ENCODE measurements at places on chromosomes 1 and 21. TPM values are rescaled to one million over a fixed set of nuclear protein-coding genes. Genes with fewer than 3 reads are reported as not detected.

GRCh38 chr1:47986761-47987200 lies 10.4 kb downstream of the TRABD2B start:
- H3K4me1 ChIP-seq = peaks cover 17% of the 10 kb centered on the region
- DNase-seq = no peak
- H3K4me3 ChIP-seq = no peak overlapping the region
- no peaks in the 10 kb centered on the region for H3K36me3 ChIP-seq

DNA sequence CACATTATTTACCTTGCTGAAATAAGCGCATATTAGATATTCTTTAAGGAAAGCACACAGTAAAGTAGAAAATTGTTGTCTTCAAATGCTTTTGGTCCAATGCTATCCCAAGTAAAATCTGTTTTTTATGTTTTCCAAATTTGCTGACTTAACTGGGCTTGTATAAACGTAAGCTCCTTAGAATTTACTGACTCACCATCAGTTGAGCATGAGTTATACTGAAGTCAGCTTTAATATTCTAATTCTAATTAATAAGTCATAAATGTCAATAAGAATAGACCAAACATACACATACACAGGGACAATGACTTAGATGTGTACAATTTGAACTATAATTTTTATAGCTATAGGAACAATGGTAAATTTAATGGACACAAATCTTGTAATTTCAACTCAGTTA lies 319.2 kb downstream of the TPR start:
- no peaks in the 10 kb centered on the region for H3K36me3 ChIP-seq
- no peak overlapping the region for H3K4me3 ChIP-seq
- no peak overlapping the region for H3K27ac ChIP-seq
- no peaks in the 10 kb centered on the region for H3K27me3 ChIP-seq
- no peaks in the 10 kb centered on the region for H3K4me1 ChIP-seq

GRCh38 chr1:184326278-184326677 lies 60.6 kb upstream of the C1orf21 start:
- no peaks in the 10 kb centered on the region for H3K4me1 ChIP-seq
- H3K36me3 ChIP-seq = no peaks in the 10 kb centered on the region
- no peak for DNase-seq
- H3K27me3 ChIP-seq = no peaks in the 10 kb centered on the region
- no peak overlapping the region for H3K4me3 ChIP-seq

DNA sequence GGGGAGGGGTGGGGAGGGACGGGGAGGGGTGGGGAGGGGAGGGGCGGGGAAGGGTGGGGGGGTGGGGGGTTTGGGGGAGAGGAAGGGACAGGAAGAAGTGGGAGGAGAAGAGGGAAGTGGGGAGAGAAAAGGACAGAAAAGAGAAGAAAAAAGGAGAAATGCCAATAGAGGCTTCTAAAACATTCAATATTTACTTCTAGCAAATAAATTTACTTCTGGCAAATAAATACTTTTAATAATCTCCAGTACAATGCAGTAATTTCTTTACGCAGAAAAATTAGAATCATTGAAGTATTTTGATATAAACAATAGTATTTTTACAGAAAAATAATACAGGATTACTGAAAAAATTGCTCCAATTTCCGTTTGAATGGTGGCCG lies 9.4 kb upstream of the GPR161 start:
- no peaks in the 10 kb centered on the region for H3K36me3 ChIP-seq
- H3K4me1 ChIP-seq = peaks cover 2% of the 10 kb centered on the region
- no peak overlapping the region for H3K27ac ChIP-seq
- no peak overlapping the region for H3K4me3 ChIP-seq

Gene GPX7
- total RNA-seq = 13.0 TPM

DNA sequence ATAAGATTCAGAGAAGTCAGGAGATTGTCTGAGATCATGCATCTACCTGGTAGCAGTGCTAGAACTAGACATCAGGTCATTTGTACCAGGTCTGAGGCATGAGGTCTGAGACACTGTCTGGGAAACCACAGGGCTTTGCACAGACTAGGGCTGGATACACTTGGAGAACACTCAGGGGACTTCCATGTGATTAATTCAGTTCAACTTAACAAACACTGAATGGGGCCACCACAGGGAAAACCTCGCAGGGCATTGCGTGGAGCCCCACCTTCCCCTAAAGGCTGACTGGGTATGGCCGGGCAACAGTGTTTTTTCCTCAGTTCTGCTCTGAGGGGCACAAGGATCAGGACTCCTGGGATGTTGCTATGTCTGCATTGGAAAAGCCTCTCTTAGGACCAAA lies 86.5 kb upstream of the WARS2 start:
- peaks cover 3% of the 10 kb centered on the region for H3K4me1 ChIP-seq
- H3K4me3 ChIP-seq = no peak overlapping the region
- no peaks in the 10 kb centered on the region for H3K36me3 ChIP-seq
- H3K27me3 ChIP-seq = no peaks in the 10 kb centered on the region
- DNase-seq = no peak

GRCh38 chr1:165351863-165352441 lies 4.6 kb downstream of the LMX1A start:
- H3K27ac ChIP-seq = no peak overlapping the region
- peaks cover 61% of the 10 kb centered on the region for H3K27me3 ChIP-seq
- DNase-seq = no peak

DNA sequence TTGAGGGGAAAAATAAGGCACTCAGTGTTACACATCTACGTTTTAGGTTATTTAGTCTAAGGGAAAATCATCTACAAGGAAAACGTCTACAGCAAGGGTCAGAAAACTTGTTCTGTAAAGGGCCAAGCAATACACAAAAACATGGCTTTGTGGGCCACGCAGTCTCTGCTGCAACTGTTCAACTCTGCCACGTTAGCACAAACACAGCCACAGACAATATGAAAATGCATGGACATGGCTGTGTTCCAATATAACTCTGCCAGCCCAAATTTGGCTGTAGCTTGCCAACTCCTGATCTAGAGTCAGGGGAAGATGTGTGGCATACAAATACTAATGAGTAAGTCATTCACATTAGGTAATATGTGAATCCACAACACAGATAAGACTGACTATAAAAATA lies 40.7 kb downstream of the COA6 start:
- H3K36me3 ChIP-seq = no peaks in the 10 kb centered on the region
- no peaks in the 10 kb centered on the region for H3K27me3 ChIP-seq
- no peak for DNase-seq
- no peak overlapping the region for H3K27ac ChIP-seq
- H3K4me1 ChIP-seq = no peaks in the 10 kb centered on the region

DNA sequence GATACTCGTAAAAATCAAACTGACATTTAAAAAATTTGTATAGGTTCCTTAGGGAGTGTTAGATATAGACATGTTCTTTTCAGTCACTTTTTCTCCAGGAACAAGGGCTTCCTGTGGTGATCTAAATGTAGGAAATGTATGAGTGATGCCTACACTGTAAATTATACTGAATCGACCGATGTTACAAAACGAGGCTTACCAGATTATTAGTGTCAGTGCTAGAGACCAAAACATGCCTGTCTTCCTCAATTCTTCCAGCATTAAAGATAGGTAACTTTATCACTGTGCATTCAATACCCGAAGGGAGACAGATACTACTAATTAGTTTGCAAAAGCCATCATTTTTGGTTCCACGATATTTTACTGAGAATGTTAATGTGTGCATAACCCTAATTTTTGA lies 86.1 kb downstream of the BRINP3 start:
- H3K4me1 ChIP-seq = no peaks in the 10 kb centered on the region
- H3K36me3 ChIP-seq = no peaks in the 10 kb centered on the region
- DNase-seq = no peak
- H3K4me3 ChIP-seq = no peak overlapping the region
- H3K27ac ChIP-seq = no peak overlapping the region

Gene TNN
- 0.31 TPM for total RNA-seq

All from H1 (cell line).